ENCODE measurements at places on chromosomes 3 and 15.

- no peak for DNase-seq
Measured at GRCh38 chr3:189954733-189955665, 165.7 kb downstream of the P3H2 start.

- no peak for DNase-seq
Measured at GRCh38 chr3:59339818-59340217, 290.0 kb upstream of the CFAP20DC start.

- no peak for DNase-seq
Measured at GRCh38 chr15:57069423-57069822, 151.0 kb downstream of the TCF12 start.

DNA sequence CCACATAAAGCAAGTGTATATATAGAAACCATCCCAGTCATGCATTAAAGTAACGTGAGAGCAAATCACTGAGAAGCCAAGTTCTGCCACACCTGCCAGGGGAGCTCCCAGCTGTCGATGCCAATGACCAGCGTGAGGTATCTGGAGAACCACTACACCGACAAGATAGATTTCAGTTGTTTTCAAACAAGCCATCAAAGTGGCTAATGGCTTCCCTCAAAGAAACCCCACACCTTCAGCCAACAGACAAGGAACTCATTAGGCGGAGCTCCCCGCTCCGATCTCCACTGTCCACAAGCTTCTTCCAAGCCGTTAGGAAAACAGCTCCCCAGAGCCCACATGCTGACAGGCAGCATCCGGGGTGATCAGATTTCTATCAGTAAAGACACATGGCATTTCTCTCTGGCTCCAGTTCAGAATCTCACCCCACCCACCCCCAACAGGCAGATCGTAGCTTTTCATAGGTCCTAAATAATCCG is 54.2 kb upstream of the SPATA12 start:
- no peak for DNase-seq

GRCh38 chr3:58857402-58857801 is 190.8 kb upstream of the FAM3D start:
- no peak for DNase-seq

DNA sequence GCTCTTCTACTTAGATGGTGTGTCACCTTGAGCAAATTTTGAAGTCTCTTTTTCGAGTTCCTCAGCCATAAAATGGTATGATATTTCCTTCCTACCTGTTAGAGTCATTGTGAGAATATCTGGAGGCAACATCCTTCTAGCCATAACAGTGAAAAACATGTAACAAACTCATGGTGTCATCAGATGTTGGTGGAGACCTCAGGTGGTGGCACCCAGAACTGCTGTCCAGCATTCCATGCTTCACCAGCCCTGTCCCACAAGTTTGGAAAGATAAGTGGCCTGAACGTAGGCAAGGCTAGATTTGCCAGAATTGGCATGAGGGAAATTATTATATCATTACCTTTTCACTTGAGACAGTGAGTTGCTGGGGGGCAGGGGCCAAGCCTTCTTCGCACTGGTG is 30.4 kb downstream of the GASK1A start:
- DNase-seq: no peak

DNA sequence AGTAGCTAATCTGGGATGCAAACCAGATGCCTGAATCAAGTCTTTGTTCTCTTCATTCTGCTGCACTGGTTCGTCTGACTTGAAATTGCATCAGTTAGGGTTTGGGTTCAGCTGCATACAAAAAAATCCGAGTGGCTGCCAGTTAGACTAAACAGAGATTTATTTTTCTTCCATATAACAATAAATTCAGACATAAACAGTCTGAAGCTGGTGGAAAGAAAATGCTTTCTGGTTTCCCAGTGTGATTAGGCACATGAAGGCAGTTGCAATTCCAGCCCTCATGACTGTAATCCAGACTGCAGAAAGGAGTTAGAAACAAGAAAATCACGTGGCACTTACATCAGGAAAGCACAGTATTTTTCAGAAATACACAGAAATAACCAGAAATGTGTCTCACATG is 930.7 kb downstream of the MCTP2 start:
- no peak for DNase-seq

DNA sequence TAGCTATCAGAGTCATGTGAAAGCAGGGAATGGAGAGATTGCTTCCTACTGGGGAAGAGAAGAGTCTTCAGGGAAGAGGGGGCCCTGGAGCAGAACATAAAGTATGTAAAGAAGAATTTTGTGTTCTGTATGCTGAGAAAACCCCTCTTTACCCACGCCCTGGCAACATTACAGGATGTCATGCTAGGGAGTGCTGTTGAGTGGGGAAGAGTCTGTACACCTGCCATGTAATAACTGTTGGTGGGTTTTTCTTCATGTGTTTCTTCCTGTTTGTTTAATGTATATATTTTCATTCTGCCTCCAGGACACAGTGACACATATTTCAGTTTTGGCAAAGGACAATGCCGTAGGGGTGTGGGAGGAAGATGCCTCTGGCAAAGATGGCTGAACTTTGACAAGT is 122.8 kb upstream of the LPP start:
- no peak for DNase-seq

GRCh38 chr3:153209596-153209995 is 47.6 kb downstream of the RAP2B start:
- peak; percentile 62 for DNase-seq

DNA sequence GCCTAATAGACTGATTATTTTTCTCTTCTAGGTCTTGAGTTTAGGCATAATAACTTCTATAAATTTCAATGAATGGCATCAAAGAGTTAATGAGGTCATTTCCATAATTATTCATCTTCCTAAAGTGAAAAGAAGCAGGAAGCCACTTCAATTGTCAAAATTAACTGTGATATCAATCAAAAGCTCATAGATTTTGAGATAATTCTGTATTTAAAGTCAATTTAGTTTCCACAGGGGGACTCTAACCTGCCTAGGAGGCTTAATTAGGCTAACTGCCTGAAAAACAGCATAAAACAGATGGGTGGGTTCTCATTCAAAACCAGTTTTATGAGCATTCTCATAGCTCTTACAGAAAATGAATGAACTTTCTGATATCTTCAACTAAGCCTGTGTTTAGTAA is 177.8 kb downstream of the OTOL1 start:
- no peak for DNase-seq

GRCh38 chr3:58141766-58142345 is 68.9 kb downstream of the DNASE1L3 start:
- DNase-seq: no peak

DNA sequence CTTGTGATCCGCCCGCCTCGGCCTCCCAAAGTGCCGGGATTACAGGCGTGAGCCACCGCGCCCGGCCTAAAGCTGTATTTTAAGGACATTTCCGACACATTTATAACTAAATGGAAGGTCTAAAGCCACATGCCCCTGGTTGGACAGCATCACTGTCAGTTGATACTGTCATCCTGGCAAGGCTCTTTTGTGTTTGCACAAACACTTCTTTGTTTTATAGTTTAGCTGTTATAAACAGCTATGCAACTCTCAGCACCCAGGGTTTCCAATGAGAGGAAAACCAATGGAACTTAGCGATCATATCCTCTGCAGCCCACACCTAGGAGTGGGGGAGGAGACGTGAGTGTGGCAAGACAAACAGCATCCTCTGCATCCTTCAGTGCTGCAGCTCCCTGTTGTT is 19.7 kb downstream of the NIPA1 start:
- no peak for DNase-seq

DNA sequence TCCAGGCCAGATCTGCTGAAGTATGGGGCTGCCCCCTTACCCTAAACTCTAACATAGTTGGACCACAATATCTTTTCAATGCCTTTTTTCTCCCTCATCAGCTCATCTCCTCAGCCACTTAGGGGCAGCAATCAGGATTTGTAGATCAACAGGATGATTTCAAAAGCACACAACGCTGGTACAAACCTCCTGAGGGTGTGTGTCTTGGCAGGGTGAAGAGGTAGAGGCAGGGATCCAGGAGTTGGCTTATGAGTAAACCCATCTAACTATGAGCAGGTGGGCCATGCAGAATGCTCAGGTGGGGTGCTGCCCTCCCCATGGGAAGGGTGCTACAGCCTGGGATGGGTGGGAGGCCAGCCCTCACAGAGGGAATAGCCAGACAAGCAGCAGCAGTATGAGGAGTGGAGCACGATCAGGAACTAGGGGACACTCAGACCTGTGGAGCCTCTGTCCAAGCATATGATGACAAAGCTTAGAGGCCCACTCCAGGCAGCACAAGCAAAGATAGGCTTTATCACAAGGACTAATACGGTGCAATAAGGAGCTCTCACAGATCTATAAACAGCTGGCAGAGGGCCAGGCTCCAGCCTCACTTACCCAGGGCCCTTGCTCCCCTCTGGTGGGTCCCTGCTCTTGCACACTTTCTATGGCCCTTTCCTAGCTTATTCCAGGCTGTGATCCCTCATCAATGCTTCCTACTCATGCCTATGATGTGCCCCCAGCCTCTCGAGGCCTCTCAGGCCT is 32.2 kb downstream of the IL20RB start:
- no peak for DNase-seq

DNA sequence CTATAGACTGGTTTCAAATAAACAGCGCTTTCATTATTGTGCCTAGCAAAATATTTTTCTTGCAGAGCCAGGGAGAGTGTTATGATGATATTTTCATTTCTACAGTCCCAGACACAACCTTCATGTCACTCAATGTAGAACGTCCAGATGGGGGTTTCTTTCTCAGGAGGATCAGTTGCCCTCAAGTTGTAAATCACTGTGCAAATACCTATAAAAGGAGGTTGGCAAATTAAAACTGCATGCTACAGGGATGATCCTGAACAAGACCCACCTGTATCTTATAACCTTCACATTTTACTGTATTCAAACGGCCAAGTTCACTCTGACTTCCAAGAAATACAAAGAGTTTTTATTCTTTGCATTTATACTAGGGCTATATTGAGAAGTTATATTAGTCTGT is 486.0 kb downstream of the EDEM1 start:
- no peak for DNase-seq

GRCh38 chr15:74723754-74724334 is 1.5 kb downstream of the CYP1A1 start:
- peak; percentile 18 for DNase-seq

GRCh38 chr15:99433026-99433756 is 132.6 kb upstream of the MEF2A start:
- no peak for DNase-seq

- no peak for DNase-seq
Measured at GRCh38 chr3:40333416-40333815, 23.9 kb downstream of the EIF1B start.

DNA sequence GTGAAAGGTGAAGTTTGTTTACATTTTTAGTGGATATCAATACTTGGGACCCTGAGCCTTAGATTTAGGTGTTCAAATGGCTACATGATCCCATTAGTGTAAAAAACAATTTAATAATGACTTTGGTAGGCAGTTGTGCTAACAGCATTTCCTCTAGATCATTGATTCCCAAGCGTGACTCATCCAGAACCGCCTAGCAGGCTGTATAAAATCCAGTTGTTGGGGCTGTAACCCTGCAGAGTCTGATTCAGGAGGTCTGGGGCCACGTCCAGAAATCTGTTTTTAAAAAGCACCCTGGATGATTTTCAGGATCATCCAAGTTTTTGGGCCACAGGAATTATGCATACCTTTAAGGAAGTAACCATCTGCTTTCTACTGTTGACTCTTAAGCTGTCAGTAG is 156.4 kb downstream of the TP63 start:
- DNase-seq: no peak

DNA sequence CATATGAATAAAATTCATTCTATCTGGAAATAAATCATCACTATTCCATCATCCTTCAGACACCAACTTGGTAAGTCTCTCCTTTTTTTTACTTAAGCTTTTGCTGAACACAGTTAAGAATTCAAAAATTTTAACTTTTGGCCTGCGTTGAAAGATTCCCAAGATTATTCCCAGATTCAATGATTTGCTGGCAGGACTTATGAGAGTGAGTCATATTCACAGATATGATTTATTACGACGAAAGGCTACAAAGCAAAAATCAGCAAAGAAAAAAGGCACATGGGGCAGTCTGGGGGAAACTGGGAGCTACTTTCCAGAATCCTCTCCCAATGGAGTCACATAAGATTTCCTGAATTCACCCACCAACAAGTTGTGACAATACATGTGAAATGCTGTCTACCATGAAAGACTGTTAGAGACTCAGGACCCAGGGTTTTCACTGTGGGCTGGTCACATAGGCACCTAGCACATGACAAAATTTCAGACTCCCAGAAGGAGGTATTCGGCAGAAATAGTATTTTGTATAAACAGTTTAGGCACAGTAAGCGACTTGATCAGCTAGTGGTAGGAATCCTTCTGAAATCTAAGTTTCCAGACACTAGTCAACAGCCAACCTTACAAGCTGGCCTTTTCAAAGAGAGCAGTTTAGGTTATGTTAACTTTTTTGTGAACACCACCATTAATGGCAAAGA is 82.1 kb downstream of the DLG1 start:
- no peak for DNase-seq

- DNase-seq: no peak
Measured at GRCh38 chr3:193499136-193499770, 55.4 kb downstream of the ATP13A4 start.

DNA sequence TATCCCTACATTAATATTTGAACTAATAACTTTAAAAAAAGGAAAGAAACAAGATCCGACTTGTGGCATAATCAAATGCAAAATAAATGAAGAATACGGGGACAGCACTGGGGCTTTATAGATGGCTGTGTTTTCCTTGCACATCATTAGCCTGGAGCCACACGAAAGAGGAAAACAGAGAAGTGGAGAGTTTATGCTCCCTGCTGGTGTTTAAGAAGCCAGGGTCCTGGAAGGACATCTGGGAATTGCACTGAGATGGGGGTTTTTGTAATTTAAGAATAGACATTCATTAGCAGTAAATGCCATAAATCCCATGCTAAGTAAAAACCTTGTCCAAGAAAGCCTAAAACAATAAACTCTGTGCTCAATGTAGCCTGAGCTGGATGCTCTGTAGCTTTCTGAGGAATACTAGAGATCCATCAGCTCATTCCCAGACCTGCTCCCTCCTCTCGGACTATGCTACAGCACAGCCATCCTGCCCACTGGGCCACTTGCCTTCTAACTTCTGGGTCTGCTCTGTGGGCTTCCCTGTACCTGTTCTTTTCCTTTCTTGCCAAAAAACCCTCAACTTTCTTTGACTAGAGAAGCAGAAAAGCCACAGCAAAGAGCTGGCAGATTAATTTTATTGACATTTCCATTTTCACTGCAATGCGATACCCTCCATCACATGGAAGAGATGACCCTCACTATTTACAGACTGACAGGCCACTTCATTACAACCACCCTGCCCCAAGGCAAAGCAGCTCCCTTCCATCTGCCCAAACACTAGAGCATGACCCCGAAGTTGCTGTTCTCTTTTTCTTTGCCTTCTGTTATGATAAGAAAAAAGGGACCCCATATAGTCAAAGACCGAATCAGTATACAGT is 62.3 kb downstream of the MEIS2 start:
- DNase-seq: no peak

- no peak for DNase-seq
Measured at GRCh38 chr3:58358092-58358491, 25.4 kb downstream of the PXK start.

DNA sequence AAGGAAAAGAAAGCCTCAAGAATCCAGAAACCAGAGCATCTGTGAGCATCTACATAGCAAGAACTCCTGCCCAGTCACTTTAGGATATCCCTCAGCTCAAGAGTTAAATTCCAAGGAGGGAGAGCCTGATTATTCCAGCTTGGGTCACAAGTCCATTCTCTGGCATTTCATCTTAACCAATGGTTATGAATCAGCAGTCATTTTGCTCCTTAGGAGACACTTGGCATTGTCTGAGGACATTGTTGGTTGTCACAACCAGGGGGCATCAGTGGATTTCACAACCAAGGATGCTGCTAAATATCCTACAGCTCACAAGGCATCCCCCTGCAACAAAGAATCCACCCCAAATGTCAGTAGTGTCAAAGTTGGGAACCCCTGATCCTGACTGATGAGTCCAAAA is 51.0 kb upstream of the LMCD1 start:
- DNase-seq: no peak
